CD4-positive, alpha-beta T cell treated with Interferon alpha-2 for 1 hour (primary cell): ENCODE measurements at places on chromosomes 6 and 20.

GRCh38 chr6:109019911-109020310, 74.7 kb downstream of the SESN1 start:
- no peak for DNase-seq

- no peak for DNase-seq
These were observed 60.1 kb downstream of the SYNJ2 start for GRCh38 chr6:158041788-158042187.

GRCh38 chr6:125749865-125750691, 646 bp downstream of the HEY2 start:
- peak; percentile 10 for DNase-seq

DNA sequence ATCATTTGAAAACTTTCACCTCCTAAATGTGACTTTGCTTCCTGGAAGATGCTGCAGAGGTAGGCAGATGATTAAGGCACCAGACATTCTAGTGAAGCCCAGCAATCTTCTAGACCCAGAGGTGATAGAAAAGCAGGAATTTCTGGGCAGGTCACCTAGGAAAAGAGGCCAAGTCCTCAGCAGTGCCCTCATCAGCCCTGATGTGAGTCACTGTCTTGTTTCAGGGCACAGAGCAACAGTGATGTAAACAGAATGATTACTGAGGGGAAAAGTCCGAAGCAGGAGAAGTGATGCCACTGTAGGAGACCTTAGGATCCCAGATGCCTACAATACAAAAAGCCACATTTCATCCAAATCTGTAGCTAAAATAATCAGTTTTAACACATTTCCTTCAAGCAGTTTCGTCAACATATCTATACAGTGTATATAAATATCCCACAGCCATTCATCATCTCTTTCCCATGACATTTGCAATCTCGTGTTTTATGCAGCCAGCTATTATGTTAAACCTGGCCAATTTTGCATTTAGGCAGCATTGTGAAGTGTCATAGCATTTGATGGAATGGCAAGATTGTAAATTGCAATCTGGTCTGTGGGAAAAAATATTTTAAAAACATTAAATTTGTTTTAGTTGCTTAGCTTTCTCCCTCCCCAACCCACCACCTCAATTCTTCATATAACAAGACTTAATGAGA, 401.2 kb upstream of the RNF217 start:
- DNase-seq: no peak

- DNase-seq: no peak
These were observed 3.0 kb downstream of the NR2E1 start for GRCh38 chr6:108168501-108169463.

- no peak for DNase-seq
These were observed 41.8 kb downstream of the TIAM2 start for GRCh38 chr6:155036907-155037306.

DNA sequence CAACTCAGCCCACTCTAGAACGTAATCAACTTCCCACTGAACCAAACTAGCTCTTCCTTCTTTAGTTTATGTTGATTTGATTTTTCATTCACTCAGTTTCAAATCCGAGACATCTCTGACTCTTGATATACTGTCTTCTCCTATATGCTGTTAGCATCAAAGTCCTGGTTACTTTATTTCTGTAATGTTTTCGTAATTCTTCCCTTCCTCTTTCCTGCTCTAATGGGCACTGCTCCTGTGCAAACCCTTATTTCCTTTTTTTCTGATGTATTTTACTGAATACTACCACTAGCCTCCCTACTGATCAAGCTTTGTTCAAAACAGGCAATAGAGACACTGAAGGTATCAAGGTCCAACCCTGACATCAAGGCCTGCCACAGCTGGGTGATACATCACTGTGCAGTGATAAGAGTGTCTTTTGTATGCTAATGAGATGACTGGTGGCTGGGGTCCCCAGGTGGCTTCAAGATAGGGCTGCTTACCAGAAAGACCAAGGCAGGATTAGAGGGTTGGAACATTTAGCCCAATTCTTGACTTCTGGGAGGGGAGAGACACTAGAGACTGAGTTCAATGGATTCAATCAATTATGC, 95.2 kb downstream of the KIF13A start:
- DNase-seq: no peak

GRCh38 chr6:47162793-47163192, 120.7 kb upstream of the ADGRF1 start:
- no peak for DNase-seq

GRCh38 chr6:144647406-144647964, 362.4 kb downstream of the UTRN start:
- no peak for DNase-seq

- DNase-seq: no peak
These were observed 358.0 kb upstream of the CITED2 start for GRCh38 chr6:139732451-139732850.

GRCh38 chr6:106568530-106568929, 60.8 kb downstream of the RTN4IP1 start:
- no peak for DNase-seq

GRCh38 chr20:60486937-60487336, 528.7 kb downstream of the CDH26 start:
- DNase-seq: no peak

- DNase-seq: no peak
These were observed 23.3 kb downstream of the ATXN1 start for GRCh38 chr6:16737925-16738324.

GRCh38 chr20:17579369-17580039, 9.6 kb downstream of the DSTN start:
- DNase-seq: no peak

DNA sequence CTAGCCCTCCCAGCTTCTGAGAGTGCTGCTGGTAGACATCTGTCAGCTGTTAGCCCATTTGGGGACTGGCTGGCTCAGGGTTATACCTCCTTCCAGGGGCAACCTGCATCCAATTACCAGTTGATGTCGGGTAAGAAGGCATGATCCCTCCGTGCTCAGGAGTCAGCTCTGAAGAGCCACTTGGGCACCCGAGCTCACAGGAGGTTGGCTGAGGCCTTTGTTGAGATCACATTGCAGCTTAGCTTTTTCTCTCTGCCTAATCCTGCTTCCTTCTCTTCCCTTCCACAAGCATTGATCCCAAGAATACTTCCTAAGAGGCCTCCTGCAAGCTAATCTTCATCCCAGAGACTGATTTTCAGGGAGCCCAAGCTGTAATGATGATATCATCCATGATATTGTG, 35.5 kb downstream of the SCP2D1 start:
- no peak for DNase-seq

- DNase-seq: no peak
These were observed 11.7 kb upstream of the DNAJC5 start for GRCh38 chr20:63883201-63883593.

GRCh38 chr6:43803055-43803782, 33.2 kb downstream of the VEGFA start:
- DNase-seq: no peak

DNA sequence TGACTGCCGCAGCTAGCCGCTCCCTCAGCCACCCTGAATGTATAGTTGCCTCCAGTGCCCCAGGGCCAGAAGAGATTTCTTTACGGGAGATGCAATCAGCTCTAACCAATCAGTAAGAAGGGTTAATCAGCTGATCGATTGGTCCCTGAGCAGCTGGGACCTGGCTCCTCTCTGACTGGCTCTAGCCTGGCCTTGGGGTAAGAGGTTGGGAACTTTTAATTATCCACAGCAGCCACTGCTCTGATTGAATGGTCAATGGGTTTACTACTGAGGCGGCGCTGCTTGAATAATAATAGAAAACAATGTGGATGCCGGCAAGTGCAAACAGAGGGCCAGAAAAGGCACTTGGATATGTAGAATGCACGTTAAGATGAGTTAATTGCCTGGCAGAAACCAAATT, 99.8 kb downstream of the TFAP2A start:
- DNase-seq: no peak

- no peak for DNase-seq
These were observed 5.1 kb upstream of the ZBP1 start for GRCh38 chr20:57625181-57625958.

GRCh38 chr20:25084626-25085187, 2.8 kb upstream of the VSX1 start:
- peak; percentile 14 for DNase-seq

DNA sequence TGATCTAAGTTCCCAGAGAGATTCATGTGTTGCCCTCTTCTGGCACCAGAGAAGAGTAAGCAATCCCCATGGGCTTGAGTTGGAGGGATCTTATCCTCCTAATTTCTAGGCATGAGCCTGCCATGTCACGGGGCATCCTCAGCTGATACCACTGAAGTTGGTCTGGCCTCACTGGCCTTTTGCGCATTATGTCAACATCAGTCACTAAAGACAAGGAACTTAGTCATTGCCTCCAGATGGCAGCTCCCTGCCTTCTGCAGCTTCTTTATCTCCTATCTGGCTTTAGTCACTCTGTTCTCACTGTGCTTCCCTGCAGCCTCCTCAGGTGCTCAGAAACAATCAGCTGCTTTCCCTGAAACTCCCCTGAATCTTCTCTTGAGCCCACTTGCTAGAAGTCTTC, 312.2 kb downstream of the ADGRG6 start:
- DNase-seq: no peak

DNA sequence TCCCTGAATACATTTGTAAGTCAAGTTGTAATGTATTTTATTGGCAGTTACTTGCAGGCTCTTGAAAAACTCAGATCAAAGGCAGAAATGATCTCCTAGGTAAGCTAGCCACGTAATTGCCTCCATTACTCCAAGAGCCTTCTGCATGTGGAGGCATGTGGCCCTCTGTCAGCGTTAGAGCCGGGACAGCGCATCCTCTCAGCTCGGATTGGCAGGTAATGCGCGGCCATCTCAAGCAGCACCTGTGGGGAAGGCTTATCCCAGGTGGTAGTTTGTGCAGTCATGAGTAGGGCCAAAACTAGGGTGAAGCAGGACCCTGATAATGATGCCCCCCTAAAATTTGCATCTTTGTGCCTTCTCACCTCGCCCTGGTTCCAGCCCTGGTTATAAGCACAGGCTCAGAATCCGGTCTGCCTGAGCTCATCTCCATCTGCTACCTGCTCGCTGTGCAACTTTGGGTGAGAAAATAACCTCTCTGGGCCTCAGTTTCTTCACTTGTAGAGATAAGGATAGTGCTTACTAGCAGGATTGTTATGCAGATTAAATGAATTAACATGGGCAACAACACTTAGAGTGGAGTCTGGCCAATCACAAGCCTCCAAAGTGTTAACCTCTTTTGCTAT, 157.5 kb upstream of the PMEPA1 start:
- no peak for DNase-seq

GRCh38 chr20:59776059-59776603, 157.3 kb downstream of the SYCP2 start:
- DNase-seq: no peak

DNA sequence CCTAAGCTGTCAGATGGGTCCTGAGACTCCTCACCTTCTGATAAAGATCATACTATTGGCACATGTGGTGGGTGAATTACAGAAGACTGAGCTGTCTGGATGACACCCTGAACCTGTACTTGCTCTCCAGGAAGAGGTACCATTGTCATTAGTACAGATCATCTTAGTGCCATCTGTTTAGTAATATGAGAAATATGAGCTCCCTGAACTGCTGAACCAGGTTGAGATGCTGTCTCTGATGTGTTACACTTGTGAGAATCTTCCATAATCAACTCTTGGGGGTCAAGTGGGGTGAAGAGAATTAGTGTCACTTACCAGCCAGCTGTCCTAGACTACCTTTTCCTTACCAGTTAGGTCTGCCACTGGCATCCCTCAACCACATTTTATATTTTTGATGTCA, 531.0 kb downstream of the EPHA7 start:
- no peak for DNase-seq
